Activated CD4-positive, alpha-beta T cell treated with anti-CD3 and anti-CD28 coated beads, Interleukin-2, amount 50 U/mL, for 24 hours (primary cell): ENCODE measurements at places on chromosomes 2 and 18.

DNA sequence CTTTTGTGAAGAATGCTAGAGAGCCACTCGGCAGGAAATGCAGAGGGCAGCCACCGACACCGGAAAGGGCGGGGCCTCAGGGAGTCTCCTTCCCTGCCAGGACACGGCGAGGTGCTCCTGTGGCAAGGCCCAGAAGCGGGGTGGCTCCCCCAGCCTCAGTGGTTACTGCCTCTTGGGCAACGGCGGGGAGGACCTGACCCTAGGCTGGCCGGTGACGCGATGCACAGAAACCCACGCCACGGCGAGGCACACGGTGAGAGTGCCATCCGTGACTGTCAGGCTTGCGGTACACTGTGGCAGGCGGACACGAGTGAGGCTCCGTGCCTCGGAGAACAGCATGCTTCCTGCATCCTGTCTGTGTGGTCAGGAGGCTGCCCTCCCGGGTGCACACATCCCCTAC lies 47.8 kb downstream of the ZAP70 start:
- DNase-seq, result peak; percentile 31

DNA sequence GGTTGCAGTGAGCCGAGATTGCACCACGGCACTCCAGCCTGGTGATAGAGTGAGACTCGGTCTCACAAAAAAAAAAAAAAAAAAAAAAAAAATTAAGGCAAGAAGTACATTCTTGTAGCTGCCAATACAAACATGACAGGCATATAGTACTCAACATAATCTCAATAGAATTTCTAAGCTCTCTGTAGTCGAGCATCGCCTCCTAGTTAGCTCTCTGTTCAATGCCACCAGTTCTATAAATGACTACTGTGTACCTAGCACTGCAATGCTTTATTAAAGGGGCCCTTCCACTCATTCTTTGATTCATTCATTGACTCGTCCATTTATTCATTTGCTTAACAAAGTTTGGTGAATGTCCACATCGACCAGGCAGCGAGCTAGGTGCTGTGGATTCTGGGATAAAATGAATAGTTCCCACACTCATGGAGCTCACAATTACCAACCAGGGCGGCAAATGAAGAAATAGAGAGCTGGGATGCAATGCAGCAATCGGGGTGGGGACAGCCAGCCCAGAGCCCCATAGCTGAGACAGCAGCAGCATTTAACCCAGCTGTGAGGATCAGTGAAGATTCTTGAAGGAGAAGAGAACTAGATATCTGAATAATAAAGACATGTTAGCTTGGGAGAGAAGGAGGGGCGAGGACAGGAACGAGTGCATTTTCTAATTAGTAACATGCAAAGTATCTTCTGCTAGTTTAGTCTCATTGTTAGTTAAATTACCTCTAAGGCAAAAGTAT lies 349.8 kb downstream of the LPIN1 start:
- DNase-seq, result no peak

- DNase-seq, result no peak
Observed at GRCh38 chr2:217724471-217724870, 278.3 kb downstream of the TNS1 start.

GRCh38 chr2:113922335-113922734 lies 32.4 kb downstream of the ACTR3 start:
- DNase-seq, result no peak

DNA sequence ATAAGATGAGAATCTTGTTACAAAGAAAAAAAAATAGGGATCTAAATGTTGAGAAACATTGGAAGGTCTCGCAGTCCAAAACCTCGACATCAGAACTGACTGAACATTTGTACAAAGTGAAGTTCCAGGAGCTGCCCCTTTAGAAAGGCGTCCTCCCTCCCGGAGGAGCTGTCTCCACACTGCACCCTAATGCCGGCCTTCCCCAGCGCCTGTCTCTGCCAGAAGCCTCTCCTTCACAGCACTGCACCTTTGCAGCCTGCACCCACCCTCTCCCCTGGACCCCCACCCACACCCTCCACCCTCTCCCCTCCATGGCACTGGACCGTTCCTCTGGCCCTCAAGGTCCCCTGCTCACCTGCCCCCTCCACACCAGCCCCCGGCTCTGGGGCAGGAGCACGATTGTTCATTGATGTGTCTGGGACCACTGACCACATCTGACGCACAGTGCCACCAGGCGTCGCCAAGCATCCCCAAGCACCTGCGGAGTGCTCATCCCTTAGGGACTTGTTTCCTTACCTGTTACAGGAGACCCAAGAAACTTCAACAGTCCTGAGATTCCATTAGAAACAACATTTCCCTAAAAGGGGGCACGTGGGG lies 90.3 kb upstream of the SNTG2 start:
- no peak for DNase-seq

GRCh38 chr2:26897807-26898479 lies 50.0 kb downstream of the DPYSL5 start:
- no peak for DNase-seq

DNA sequence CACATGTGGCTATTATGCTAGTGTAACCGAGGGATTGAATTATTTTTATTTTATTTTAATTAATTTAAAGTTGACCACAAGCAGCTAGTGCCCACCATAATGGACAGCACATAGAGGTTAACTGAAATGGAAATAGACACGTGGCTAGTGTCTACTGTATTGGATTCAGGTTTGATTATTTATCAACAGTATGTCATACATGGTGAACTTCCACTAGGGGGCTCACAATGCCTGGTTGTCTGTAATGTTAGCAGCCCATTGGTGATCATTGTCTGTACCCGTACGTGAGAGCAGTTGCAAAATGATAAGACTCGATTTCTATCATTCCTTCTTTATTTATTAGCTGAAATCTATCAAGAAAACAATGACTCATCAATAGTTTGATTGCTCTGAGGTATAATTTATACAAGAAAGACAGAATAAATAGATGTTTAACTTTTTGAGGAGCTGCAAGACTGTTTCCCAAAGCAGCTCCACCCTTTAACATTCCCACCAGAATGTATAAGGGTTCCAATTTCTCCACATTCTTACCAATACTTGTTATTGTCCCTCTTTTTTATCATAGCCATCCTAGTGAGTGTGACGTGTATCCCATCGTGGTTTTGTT lies 76.5 kb downstream of the CYBRD1 start:
- DNase-seq, result peak; percentile 57

DNA sequence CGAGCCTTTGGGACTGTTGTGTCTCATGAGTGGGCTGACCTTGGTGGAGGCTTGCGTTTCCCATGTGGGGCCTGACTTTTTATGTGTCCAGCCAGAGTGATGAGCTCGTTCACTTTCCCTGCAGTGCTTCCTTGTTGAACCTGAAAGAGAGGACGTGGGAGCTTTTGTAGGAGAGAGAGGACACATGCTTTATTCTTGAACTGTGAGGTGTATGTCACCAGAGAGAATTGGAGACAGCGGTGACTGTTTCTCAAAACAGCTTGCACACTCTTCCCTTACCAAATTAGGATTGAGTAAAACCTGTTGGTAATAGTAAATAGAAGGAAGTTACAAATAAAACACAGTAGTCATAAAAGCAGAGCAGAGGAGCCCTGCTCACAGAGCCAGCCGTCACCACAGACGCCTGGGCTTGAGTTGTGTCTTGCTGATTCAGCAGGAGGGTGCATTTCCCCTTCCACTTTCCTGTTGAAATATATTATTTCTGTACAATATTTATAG lies 60.7 kb downstream of the INPP4A start:
- DNase-seq, result no peak

- DNase-seq, result no peak
Observed at GRCh38 chr2:104850361-104851290, 3.3 kb upstream of the POU3F3 start.

- DNase-seq, result no peak
Observed at GRCh38 chr2:239025096-239025801, 177.4 kb downstream of the TWIST2 start.

GRCh38 chr2:68368654-68369336 lies 3.7 kb downstream of the PLEK start:
- DNase-seq, result no peak

- no peak for DNase-seq
Observed at GRCh38 chr2:88321449-88322248, 130.8 kb downstream of the FOXI3 start.

DNA sequence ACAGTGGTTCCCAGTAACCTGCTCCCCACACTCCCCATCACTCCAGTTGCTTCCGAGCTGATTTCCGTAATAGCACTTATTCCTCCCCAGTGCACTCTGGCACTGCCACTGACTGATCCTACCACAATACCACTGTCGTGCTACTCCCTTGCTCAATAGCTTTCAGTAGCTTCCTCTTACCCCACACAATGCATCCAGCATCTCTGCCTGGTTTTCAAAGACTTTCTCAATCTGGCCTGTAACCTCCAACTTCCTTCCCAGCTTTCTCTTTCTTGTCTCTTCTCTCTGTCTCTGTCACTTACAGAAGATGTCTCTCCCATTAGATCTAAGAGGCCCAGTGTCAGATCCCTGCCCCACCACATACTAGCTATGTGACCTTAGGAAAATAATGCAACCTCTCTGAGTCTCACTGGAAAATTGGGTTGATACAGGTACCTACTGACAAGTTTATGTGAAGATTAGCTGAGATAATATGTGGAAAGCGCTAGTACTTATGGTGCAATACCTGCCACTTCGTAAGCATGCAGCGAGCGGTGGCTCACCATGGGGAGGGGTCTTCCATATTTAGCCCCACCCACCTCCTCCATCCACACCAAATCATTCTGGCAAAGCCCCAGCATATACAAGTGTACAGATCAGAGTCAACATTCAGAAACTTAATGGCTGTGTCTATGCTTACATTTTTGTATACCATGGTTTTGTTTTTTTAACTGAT lies 36.7 kb downstream of the SFXN5 start:
- no peak for DNase-seq

DNA sequence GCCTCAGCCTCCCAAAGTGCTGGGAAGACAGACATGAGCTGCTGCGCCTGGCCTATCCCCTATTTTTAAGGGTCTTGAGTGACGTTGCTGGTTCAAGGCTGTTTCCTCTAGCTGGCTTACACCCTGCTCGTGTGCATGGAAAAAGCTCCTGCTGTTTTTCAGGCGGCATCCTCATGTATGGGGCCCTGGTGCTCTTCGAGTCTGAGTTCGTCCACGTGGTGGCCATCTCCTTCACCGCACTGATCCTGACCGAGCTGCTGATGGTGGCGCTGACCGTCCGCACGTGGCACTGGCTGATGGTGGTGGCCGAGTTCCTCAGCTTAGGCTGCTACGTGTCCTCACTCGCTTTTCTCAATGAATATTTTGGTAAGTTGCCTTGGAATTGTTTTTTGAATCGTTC lies 22.0 kb upstream of the NFATC1 start:
- no peak for DNase-seq
